ENCODE measurements at places on chromosomes 1 and 21.
A peak's percentile ranks its signal among the peaks of the same experiment; 100 is the strongest.

DNA sequence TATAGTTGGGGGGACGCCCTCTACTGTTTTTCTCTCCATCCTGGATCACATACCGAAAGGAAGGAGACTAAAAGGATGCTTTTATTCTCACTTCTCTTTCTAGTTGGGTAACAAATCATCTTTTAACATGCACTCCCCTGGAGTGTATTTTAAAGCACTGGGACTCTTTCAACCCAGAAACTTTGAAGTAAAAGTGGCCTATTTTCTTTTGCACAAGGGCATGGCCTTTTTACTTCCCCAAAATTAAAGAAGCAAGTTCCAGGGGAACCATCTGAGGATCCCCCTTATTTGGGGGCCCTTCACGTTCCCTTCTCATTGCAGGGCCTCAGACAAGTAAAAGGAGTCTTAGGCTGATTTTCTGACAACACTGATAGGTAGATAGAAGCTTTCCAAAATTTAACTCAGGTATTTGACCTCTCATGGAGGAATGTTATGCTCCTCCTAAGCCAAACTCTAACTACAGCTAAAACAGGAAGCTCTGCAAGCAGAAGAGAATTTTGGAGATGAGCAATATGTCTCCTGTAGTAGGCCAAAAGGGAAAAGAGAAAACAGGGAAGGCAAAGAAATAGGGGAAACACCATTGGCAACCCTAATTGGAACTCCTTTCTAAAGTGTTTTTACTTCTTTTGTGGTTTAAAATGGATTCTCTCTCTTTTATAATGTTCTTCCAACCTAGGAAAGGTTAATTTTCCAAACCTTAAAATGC is 8.9 kb upstream of the CD46 start:
- no peak for DNase-seq

DNA sequence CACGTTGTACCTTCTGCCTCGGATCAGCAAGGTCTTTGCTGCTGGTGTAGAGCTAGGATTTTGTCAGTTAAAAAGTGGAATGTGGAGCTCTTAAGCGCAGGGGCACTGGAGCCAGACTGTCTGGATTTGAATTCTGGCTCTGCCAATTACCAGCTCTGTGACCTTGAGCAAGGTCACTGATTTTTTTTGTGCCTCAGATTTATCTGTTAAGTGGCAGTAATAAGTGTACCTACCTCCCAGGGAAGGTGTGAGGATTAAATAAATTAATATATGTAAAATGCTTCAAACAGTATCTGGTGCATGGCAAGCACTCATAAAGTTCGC is 40.3 kb downstream of the UBE2U start:
- DNase-seq = no peak

DNA sequence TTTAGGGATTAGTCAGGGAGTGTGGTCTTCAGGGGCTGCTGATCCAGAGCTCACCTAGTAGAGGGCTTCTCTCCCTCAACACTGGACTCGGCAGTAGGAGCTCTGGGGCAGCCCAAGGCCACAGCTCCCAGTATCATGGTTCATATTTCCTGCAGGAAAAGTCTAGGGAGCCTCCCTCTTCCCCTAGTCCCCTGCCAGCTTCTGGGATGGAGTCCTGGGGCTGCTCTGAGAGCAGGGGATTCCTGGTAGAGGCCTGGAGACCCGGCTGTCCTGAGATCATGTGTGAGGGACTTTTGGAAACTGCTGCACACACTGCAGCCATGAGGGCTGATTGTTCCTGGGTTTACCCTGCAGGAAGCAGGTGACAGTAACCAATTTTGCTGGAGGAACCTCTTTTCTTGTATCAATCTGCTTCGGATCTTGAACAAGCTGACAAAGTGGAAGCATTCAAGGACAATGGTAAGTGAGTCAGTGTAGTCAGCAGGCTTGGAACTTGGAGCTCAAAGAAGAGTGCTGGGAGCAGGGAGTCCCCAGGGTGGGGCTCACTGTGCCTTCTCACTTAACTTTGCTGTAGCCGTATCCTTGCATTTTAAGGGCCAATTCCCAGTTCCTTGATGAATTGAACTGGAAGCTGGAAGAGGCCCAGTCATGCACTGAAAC is 16.3 kb downstream of the STRIP1 start:
- DNase-seq = no peak

- no peak for DNase-seq
These were observed 152.3 kb upstream of the DNAH14 start for GRCh38 chr1:224777180-224777579.

- DNase-seq = no peak
These were observed 125.2 kb upstream of the F3 start for GRCh38 chr1:94666797-94667196.

DNA sequence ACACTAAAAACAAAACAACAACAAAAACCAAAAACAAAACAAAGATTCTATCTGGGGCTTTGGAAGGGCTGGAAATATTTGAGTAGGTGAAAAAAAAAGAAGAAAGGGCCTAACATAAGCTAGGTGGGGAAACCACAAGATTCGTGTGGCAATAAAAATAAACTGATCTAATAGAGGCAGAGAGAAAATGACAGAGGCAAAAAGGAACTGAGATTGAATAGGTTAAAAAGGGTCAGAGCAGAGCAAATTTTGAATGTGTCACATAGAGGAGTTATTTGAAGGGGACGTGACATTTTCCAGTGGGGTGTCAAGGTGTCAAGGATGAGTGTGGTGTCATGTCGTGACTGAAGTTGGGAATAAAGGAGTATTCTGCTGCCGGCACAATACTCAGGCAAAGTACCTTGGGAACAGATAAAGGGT is 65.2 kb upstream of the RALGPS2 start:
- DNase-seq = no peak

GRCh38 chr21:25565272-25566211 is 41.7 kb downstream of the MRPL39 start:
- DNase-seq = no peak

- peak; percentile 92 for DNase-seq
These were observed at the start of gene METTL25B for GRCh38 chr1:156727926-156728598. TSS of gene METTL25B (plus strand) at chr1:156728469. CDS start at chr1:156729105, 636 bp downstream.

- DNase-seq = no peak
These were observed 59.8 kb downstream of the DDR2 start for GRCh38 chr1:162691999-162692575.

DNA sequence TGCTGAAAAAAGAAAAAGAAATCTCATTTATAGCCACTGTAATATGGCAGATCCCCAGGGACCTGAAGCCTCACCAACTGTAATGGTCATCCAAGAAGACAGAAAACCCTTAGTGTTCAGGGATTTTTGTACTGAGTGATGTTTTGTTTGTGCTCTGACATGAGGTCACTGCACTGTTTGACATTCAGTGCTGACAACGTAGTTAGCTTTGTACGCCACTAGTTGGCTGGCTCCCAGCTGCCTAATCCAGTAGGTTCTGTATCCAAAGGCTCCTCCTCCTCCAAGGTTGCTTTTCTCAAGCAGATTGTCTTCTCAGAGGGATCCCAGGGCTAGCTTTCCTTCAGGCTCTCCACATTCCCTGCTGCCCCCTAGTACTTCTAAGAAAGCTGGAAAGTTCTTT is 9.5 kb upstream of the YRDC start:
- DNase-seq = no peak

DNA sequence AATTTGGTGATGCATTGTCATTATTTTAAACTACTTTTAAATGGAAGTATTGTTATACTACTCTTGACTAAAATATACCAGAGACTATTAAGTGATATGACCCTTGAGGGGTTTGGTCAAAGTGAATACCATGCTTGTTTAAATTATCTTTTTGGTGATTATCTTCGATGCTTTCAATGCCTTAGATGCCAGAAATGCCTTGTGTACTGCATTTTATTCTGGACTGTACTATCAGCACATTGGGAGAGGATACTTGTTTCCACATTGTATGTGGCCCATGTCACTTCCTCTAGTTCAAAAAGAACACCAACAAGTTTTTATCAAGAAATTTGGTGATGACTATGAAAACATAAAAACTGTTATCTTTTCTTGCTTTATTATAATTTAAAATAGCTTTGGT is 16.3 kb downstream of the MAP3K7CL start:
- no peak for DNase-seq

DNA sequence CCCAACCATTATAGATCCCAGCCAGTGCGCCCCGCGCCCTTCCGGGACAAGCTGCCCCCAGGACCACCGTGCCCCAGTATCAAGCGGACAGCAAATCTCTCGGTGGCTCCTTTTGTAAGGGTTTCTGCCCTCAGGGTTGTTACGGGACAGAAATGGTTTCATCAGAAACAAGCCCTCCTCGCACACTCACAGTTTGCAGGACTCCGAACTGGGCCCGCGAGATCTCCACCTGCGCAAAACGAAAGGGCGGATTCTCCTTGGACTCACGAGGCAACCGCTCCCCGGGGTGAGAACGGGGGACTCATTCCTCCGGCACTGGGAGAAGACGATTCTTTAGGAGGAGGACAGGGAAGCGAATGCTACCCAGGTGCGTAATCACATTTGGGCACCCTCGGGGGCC is 51.1 kb upstream of the H6PD start:
- no peak for DNase-seq

DNA sequence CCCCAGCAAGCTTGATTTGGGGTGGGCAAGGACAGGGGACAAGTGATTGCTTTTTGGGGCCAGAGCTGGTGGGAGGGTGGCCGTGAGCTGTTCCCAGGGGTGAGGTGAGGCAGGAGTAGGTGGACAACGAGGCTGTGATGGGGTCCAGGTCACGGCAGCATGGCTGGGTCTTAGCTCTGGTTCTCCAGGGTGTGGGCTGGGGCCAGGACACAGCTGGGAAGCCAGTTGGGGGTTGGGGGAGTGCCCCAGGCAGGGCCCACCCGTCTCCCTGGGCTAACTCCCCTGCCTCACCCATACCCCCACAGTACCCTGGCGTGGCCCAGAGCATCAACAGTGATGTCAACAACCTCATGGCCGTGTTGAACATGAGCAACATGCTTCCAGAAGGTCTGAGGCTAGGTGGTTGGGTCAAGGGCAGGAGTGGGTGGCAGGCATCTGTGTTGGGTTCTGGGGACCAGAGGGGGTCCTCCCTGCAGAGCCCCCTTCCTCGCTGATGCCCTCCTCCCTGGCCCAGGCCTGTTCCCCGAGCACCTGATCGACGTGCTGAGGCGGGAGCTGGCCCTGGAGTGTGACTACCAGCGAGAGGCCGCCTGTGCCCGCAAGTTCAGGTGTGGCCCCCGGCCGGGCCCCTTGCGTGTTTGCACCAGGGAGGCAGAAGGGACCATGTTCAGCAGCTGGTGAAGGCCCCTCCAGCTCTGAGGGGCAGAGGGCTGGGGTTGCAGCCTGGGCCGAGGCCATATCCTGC is 43.3 kb downstream of the COQ8A start:
- no peak for DNase-seq

DNA sequence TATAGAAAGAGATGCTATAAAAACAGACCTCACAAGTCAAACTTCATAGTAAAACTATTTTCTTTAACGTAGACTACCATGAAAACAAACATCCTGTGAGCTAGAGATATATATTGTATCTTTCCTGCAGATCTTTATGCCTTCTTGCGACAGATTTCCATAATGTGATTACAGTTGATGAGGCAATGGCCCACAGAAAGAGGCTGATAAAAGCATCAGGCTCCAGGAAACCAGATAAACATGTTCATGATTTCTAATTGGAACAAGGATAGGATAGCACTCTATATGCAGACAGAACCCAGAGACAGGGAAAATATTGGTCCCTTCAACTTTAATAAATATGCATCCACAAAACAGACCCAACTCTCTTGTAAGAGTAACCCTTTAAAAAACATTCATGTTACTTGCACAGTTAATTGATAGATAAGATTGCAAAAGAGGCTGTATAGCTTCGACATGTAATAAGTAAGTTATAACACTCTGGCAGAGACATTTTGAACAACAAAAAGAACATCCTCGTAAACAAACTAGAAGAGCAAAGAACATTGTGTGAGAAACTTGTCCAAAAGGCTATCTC is 329.4 kb downstream of the AGBL4 start:
- no peak for DNase-seq

DNA sequence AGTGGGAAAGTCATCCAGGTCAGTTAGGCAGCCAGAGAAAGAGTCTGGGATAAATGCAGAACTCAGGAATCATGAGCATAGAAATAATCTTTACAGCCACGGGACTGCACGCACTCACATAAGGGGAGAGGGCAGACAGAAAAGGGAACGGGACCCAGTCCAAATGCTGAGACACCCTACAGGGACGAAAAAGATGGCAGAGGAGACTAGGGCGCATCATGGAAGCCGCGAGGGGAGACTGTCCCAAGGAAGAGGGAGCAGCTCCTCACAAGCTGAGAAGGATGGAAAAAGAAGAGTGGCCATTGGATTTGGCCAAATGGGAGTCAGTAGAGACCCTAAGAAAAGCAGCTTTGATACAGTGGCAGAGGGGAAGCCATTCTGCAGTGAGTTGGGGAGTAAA is 102.9 kb upstream of the TLR5 start:
- no peak for DNase-seq

Measured in femur (tissue), 1 donor.